Activated T-cell treated with anti-CD3 and anti-CD28 coated beads for 24 hours (primary cell): ENCODE measurements at places on chromosomes 1 and 21.

DNA sequence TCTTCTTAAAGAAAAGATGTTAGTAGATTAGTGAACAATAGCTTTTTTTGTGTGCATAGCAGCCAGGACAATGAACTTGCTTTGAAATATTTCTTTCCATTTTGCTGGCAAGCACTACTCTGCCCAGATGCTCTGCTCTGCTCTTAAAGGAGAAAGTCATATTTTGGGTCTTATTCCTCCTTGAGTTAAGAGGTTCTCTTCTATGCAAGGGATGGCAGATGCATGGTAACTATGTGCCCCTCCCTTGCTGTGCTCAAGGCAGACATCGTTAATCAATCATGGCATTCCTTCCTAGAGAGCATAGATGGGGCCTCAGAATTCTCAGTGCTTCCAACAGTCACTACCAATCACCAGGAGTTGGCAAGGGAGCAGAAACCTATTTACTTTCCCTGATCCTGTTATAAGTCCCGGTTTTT lies 27.6 kb downstream of the NIPAL3 start:
- no peak for DNase-seq

- DNase-seq: no peak
These were observed 77.3 kb upstream of the PTGFRN start for GRCh38 chr1:116832308-116832931.

- DNase-seq: no peak
These were observed 13.6 kb downstream of the SRSF11 start for GRCh38 chr1:70234733-70235132.

- no peak for DNase-seq
These were observed 30.2 kb downstream of the PRDX6 start for GRCh38 chr1:173507205-173507846.

DNA sequence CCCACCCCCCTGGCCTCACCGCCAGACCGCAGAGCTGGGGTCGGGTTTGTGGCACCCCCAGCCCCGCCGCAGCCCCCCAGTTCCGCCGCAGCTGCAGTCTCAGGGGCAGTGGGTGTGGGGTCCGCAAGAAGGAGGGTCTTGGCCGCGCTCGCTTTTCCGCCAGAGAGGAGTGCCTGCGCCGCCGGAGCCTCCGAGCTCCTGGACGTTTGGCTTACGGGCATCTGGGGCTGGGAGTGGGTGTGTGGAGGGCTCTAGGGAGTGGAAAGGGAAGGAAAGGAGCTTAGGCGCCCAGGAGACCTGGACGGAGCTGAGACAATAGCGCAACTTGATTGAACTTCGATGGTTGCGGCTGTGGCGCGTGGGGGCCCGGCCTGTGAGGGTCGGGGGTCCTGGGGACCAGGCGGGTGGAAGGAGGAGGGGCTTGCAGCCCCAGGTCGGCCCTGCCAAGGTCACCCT lies 88.8 kb upstream of the IPO9 start:
- no peak for DNase-seq

- DNase-seq: no peak
These were observed 99.2 kb downstream of the LHX8 start for GRCh38 chr1:75233302-75233929.

DNA sequence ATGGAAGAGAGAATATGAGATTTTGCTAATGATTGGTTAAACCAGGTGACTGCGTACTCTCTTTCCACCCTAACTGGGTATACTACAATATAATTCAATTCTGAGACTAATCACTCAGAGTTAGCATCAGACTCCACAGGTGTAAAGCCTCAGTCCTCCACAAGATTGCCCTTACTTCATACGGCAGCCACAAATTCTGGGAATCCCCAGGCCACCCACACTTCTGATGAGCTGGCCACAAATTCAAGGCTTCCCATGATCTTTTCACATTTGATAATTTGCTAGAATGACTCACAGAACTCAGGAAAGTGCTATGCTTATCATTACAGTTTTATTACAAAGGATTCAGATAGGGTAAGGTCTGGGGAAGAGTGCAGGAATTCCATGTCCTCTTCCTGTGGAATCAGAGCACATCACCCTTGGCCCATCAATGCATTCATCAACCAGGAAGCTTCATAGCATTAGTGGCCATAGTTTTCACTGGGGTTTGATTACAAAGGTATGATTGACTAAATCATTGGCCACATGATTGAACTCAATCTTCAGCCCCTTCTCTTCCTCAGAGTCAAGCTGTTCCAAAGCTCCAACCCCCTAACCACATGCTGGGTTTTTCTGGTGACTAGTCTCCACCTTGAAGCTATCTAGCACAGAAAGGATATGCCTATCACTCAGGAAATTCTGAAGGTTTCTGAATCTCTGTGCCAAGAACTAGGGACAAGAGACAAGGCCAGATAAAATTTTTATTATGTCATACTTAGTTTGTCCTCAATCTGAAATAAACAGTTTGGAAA lies 131.7 kb downstream of the HHIPL2 start:
- DNase-seq: no peak

DNA sequence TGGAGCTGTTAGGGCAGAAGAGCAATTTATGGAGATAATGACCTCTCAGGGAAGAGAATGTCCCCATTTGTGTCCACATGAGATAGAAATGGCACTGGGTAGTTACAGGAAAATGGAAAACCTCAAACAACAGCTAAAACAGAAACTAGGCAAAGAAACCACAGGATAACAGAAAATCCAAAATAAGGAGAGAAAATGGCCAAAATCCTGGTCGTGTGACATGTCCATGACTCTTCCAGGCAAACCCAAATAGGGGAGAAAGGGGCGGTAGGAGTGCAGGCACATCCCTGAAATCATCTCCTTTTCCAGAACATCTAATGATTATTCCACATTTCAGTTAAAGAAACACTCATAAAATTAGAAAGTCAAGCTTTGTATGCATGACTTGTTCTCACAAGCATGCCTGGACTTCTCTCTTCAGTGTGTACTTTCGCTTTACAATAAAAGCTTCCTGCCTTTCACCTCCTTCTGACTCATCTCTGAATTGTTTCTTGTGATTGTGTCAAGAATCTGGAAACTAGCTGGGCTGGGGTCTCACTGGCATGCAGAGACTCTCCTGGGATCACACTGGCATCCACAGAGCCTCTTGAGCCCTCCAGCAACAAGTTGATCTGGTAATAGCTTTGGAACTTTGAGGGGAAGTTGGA lies 171.4 kb upstream of the ZP4 start:
- DNase-seq: no peak
